Anterior cingulate cortex (tissue), 58 donors: ENCODE measurements at places on chromosomes 12 and 14.

DNA sequence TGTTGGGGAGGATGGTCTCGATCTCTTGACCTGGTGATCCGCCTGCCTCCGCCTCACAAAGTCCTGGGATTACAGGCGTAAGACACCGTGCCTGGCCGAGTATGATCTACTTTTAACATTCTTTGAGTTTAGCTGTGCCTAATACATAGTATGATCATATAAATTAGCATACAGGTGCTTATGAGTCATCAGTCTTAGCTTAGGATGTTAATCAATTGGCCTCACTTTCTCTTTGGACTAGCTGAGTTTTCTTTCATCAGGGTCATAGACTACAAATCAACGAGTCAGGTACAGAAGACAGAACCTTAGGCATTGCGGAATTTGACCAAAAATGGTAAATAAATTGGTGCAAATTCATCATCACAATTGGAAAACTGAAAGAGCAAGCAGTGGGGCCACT is 2.2 kb downstream of the SLC25A21 start:
- DNase-seq = no peak

GRCh38 chr12:23862701-23863100 is 86.8 kb downstream of the SOX5 start:
- no peak for DNase-seq

GRCh38 chr12:124404162-124404784 is 109.4 kb downstream of the RFLNA start:
- DNase-seq = peak; percentile 64

DNA sequence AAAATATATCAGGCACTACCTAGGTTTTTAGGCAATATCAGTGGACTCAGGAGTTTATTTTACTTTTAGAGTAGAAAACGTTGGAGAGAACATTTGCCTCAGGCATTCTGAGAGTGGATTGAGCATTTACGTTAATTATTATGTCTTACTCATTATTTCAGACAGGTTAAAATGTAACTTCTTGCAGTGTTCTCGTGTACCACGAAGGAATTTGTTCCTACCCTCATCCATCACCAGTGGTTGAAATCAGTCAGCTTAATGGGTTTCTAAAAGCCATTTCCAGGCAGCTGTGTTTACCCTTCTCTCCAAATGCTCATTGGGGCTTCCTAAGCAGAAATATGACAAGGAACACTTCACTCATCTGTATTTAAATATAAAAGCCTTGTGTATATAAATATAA is 9.1 kb upstream of the LDHB start:
- no peak for DNase-seq

DNA sequence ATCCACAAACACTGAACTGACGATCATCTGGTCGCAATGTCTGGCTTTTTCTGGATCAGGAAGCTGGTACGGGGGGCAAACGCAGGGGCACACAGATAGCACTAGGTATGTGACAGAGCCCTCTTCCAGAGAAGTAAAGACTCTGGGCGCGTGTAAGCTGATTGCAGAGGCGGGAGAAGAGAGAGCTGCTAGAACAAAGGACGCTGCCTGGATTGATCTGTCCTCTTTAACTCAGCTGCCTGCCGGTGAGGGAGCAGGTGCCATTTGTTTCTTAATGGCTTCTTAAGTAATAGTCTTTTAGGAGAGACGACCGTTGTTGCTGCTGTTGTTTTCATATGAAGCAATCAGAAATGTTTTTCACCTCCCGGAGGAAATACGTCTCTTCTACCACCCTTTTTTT is 77.3 kb downstream of the GLT1D1 start:
- no peak for DNase-seq

- no peak for DNase-seq
These were observed 222.7 kb upstream of the SOX5 start for GRCh38 chr12:24172031-24172772.

GRCh38 chr14:34086223-34086757 is 135.4 kb upstream of the EGLN3 start:
- no peak for DNase-seq

- no peak for DNase-seq
These were observed 1019.5 kb downstream of the SLC6A15 start for GRCh38 chr12:83893101-83893500.

DNA sequence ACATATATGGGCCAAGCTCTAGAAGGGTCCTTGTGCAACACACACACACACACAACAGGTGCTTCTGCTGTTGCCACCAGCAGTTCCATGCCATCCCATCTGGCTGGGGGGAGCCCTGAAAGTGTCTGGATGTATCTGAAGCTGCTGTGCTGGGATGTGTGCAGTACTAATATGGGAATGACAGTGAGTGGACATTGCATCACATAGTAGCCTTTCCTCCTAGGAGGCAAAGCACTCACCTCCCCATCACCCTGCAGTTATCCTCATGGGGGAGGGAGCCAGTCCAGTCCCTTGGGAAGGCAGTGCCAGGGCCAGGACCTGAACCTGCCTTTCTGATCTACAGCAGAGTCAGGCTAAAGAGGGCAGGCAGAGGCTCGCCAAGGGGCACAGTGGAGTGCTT is 208.9 kb downstream of the CACNA1C start:
- no peak for DNase-seq

- DNase-seq = no peak
These were observed 3.9 kb downstream of the CD163 start for GRCh38 chr12:7499636-7500035.

GRCh38 chr12:68030248-68030647 is 41.0 kb downstream of the IFNG-AS1 start:
- DNase-seq = no peak

DNA sequence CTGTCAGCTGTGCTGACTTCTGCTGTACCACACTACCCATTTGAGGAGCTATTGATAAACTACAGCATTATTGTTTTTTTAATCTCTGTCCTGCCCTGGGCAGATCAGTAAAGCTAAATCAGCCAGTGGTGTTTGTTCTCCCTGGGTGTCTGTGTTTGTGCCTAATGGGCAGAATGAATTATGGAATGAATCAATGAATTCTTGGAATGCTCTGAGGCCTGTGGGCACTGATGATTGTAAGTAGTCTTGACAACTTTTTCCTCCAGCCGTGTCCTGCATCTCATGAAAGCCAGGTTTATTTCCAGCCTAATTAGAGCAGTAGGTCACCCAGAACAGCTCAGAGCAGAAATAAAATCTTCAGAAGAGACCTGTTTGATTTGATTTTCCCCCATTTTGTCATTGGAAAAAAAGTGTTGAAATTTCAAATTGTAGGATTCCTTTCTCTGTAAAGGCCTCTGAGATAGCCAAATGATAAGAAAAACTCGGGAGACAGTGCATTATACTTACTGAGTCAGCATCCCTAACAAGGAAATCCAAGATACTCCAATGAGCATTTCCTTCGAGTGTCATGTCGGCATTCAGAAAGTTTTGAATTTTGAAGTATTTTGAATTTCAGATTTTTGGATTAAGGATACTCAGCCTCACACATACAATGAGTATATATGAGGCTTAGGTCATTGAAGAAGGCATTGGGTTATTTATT is 19.4 kb upstream of the EVL start:
- DNase-seq = no peak

DNA sequence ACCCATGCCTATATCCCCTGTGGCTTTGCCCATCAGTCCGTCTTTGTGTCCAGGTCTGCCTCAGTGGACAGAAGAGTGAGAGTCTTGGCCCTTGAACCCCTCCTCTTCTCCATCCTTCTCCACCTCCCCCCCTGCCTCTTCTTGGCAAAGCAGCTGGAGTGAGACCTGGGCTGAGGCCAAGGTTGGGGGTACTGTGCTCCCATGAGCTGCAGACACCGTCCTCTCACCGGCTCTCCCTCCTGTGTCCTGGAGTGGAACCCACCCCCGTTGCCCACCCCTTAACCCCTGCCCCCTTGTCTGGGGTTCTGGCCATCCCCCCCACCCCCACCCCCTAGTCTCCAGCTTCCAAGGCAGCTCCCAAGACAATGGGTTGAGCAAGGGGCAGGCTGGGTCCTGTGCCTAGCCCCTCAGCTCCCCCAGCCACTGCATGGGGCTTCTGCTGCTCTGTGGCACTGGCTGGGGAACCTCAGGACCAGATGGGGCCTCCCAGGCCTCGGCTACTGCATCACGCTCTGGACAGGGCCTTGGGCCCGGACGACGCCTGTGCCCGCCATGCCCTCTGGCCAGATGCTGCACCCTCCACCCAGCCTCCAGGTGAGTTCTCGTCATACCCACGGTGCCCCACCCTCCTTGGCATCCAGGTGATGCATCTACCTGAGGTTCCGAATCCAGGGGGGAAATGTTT is 35.7 kb downstream of the RTL1 start:
- no peak for DNase-seq

DNA sequence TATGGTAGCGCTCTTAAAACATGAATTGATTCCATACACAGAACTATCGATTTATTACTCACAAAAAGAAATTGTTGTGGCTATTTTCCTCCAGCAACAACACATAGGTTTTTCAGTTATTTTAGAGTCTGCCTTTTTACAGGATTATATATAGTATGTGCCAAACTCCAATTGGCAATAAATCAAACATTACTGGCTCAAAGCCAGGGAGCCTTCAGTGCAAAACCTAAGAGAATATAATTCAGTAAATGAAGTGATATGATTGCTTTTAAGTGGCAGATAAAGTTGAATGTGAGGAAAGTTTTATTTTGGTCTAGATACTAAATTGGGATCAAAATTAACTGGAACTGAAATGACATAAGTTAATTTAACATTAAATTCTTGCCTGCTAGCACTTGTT is 234.8 kb downstream of the PIK3C2G start:
- DNase-seq = no peak

- DNase-seq = no peak
These were observed 35.5 kb downstream of the KRT80 start for GRCh38 chr12:52156311-52156710.

DNA sequence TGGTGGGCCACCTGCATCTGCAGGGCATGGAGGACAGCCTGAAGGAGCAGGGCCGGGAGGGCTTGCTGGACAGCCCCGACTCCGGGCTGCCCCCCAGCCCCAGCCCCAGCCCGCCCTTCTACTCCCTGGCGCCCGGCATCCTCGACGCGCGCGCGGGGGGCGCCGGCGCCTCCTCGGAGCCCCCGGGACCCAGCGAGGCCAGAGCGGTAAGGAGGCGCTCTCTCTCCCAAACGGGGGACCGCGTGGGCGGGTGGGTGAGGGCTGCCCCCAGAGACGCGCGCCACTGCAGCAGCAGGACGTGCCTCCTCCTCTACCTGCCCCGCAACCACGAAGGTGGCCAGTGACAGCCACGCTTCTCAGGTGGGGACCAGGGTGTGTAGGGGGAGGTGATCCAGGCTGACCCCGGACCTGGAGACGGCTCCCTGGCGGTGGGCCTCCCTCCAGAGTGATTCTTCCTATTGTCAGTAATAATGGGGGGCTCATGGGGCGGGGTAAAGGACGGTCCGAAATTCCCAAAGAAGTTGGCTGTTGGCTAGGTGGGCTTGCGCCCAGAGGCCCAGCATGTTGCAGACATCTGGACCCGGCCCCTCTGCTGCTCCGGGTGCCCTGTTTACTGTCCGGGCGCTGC is 652 bp downstream of the RFLNA start:
- DNase-seq = no peak

- DNase-seq = no peak
These were observed 31.2 kb upstream of the ADGRD1 start for GRCh38 chr12:130922511-130922953.

- no peak for DNase-seq
These were observed 183.8 kb downstream of the CCDC59 start for GRCh38 chr12:82174383-82174782.

DNA sequence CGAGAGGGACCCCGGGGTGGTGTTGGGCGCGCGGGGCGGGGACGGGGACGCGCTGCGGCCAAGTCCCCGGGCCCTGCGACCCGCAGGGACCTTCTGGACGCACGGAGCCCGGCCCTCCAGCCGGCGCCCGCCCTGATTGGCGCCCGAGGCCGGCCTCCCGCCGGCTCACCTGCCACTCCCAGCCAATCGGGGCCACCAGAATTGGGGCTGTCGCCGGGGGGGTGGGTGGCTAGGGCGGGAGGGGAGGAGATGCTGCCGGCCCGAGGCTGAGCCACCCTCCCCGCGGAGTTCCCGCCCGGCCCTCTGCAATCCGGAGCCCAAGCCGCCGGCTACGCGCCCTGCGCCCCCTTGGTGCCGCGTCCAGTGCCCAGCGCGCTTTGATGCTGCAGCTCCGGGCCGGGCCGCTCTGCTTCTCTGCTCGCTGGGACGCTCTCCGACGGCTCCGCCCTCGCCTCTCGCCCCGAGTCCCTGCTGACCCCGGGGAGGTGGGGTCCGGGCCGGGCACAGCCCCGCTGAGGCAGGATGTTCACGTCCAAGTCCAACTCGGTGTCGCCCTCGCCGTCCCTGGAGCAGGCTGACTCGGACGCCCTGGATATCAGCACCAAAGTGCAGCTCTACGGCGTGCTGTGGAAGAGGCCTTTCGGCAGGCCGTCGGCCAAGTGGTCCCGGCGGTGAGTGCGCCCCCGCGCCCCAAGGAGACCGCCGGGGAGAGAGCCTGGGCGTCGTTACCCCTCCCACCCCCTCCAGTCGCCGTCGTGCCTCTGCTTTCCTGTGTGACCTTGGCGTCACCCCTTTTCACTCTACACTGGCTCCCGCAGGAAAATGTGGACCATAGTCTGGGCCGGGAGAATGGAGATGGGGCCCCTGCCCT is at the start of gene PLEKHD1:
Gene PLEKHD1, plus strand, starts transcription at position 285 of the 871 bp plus-strand sequence. Its CDS starts 238 bp downstream, at position 523.
- no peak for DNase-seq

DNA sequence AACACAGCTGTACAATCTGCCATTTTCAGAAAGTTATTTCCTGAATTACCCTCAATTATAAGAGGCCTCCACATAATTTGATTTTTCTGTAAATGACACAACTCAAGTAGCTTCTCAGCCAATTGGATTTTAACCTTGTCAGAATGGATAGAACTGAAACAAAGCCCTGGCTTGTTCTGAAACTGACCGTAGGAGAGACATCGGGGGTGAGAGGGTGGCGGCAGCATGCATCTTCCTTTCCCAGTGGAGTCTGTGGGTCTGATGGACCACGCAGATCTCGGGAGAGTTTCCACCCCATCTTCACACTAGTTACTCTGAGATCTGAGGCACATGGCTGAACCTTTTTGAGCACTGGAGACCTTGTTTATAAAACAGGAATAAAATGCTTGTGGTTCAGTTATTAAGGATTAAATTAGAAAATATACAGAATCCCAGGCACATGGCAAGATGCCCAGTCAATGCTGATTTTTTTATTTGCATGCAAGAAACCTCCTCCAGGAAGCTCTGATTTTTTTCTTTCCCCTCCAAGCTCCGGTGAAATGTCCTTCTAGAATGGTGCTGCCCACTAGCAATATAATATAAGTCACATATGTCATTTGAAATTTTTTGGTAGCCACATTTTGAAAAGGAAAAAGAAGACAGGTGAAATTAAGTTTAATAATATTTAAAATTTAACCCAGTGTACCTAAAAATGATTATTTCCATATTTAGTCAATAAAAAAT is 153.9 kb downstream of the CHST11 start:
- no peak for DNase-seq

- no peak for DNase-seq
These were observed 262.7 kb upstream of the ALG10B start for GRCh38 chr12:38053655-38054464.

GRCh38 chr12:71718611-71719010 is 32.7 kb downstream of the TMEM19 start:
- DNase-seq = no peak

GRCh38 chr14:77641534-77642341 is 25.3 kb upstream of the SPTLC2 start:
- DNase-seq = peak; percentile 53
